ENCODE measurements at places on chromosomes 5 and 9.

DNA sequence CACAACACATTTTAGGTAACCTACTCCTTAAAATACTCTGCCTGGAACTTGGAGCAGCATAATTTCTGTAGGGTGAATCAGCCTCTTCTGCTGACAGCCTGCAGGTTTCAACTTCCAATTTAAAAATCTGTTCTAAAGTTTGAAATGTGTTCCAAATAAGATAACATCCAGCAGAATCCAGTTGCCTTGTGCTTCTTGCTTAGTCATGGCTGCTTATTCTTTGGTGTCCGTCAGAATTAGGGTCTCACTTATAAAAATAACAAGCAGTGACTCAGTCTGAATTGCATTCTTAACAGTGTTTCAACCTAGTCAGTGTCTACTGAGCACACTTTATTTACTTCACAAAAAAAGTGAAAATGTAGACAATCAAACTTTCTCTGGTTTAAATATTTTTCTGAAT lies 3.7 kb downstream of the CDH6 start:
- DNase-seq, result no peak

- no peak for DNase-seq
Observed at GRCh38 chr9:83111169-83111568, 48.2 kb upstream of the RASEF start.

GRCh38 chr5:179131886-179132585 lies 71.9 kb downstream of the ZNF354C start:
- no peak for DNase-seq

DNA sequence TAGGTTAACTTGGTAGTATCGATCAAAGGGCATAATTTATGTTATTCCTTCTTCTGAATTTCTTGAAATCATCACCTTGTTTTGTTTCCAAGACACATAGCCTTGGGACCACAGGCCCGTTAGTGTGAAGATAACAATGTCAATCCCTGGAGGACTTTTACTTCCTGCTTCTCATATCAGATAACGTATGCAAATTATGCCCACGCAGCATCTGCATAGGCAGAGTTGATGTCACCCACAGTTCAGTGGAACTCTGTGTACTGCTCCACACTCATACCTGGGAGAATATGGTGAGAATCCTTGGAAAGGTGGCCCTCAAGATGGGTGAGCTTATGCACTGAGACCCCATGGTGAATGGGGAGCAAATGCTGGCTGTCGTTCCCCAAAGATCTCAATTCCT lies 95.0 kb downstream of the CFAP90 start:
- DNase-seq, result no peak

- DNase-seq, result no peak
Observed at GRCh38 chr9:126609711-126610388, 3.9 kb upstream of the LMX1B start.

Measured in activated B cell treated with CpG ODN at 0.5 μM for 24 hours (primary cell).